ENCODE measurements at places on chromosomes 1 and 21.

DNA sequence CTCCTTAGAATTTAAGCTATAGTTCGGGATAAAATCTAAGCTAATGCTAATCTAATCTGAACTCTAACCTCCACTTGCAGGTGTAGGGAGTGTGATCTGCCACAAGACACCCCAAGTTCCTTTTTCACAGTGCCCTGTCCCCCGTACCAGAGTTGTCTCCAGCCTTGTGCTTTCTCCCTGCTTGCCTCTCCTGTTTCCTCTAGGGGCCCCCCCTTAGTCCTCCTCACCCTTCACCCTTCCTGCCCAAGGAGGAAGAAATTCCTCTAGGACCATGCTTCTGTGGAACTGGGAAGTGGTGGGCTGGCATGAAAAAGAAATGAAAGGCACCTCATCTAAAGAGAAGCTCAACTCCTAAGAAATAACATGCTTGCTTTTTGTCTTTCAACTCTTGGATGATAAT lies 50.2 kb upstream of the BCL9 start:
- DNase-seq, result no peak

DNA sequence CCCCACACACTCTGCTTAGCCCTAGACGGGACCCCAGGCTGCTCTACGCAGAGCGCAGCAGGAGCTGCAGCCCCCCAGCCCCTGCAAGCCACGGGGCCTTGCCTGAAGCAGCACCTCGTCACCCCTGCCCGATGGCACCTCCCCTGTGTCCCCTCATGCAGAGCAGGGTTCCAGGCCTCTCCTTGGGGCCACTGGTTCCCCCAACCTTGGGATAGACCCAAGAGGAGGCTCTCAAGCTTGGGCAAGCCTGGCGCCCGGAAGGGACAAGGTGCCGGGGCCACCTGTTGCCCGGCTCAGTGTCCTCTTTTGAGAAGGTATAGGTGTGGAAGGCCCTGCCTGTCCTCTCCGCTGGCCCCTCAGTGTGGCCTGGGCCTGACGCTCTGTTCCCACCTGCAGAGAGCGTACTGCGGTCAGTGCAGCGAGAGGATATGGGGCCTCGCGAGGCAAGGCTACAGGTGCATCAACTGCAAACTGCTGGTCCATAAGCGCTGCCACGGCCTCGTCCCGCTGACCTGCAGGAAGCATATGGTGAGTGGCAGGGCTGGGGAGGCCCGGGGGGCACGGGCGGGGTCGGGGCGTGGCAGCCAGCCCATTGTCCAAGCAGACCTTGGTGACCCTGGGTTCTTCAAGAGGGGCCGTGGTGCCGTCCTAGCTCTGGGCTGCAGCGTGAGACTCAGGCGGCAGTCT lies 50.6 kb downstream of the FAAP20 start:
- no peak for DNase-seq

GRCh38 chr1:178706432-178706831 lies 18.6 kb upstream of the RALGPS2 start:
- no peak for DNase-seq

- DNase-seq, result no peak
Measured at GRCh38 chr21:44700101-44701022, 3.4 kb downstream of the KRTAP10-12 start.

DNA sequence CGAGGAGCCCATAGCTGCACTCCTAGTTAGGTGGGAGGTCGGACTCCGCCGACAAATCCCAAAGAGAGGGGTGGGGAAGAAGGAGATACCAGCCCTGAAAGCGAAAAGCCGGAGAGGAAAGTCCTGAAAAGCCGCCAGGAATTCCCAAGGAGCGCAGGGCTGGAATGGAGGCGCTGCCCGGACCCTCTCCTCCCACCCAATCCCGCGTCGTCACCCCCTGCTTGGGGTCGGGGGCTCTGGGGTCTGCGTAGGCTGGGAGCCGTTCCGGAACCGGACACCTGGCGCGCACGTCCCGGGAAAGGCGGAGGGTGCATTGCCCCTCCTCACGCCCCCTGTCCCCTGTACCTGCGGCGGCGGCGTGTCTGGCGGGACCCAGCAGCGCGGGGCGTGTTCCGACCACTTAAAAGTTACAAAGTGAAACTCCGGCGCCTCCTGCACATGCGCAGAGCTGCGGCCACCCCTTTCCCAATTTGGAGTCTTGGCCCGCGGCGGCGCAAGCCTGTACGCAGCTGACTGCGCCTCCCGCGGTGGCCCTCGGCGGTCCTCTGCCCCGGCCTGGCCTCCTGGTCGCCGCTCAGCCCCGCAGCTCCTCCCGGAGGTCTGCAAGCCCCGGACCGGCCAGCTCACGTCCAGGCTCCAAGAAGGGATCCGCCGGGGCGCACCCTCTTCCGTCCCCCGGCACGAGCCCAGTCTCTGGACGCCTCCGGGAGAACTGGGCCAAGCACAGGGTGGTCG lies at the start of gene TMEM63A:
TMEM63A (minus strand) TSS at position 422 of the 735 bp plus-strand sequence. CDS start 4,800 bp downstream, outside the sequence.
- DNase-seq, result peak; percentile 97

- DNase-seq, result no peak
Measured at GRCh38 chr1:228106800-228107054, 2.4 kb downstream of the MRPL55 start.

- DNase-seq, result no peak
Measured at GRCh38 chr1:172654535-172654934, 4.4 kb upstream of the FASLG start.

- no peak for DNase-seq
Measured at GRCh38 chr1:197781968-197782721, 6.9 kb upstream of the DENND1B start.

GRCh38 chr1:227797144-227797543 lies 18.3 kb upstream of the PRSS38 start:
- no peak for DNase-seq

DNA sequence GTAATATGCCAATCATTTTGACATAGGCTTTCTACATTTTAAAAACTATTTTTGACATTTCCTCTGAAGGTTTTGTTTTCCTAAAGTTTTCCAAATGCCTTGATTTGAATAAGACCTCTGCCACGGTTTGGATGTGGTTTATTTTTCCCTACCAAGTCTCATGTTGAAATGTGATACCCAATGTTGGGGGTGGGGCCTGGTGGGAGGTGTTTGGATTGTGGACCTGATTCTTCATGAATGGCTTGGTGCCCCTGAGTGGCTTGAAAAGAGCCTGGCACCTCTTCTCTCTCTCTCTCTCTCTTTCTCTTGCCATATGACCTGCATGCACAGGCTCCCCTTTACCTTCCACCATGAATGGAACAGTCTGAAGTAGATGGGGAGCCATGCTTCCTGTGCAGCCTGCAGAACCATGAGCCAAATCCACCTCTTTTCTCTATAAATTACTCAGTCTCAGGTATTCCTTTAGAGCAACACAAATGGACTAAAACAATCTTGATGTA lies 14.8 kb downstream of the MMEL1 start:
- no peak for DNase-seq

- DNase-seq, result no peak
Measured at GRCh38 chr1:58250587-58250948, 296.0 kb downstream of the OMA1 start.

GRCh38 chr21:41374867-41375533 lies 13.2 kb downstream of the MX2 start:
- no peak for DNase-seq

GRCh38 chr1:224137518-224137917 lies 23.6 kb downstream of the FBXO28 start:
- no peak for DNase-seq

- no peak for DNase-seq
Measured at GRCh38 chr1:63200676-63201075, 121.7 kb upstream of the FOXD3 start.

GRCh38 chr1:58768971-58769808 lies 14.7 kb downstream of the JUN start:
- peak; percentile 86 for DNase-seq

- no peak for DNase-seq
Measured at GRCh38 chr1:200474633-200475032, 64.8 kb upstream of the ZNF281 start.

All from heart right ventricle (tissue), 16 donors.